Cortex of kidney (tissue), 1 donor: ENCODE measurements at places on chromosomes 2 and 18.

GRCh38 chr2:108640731-108641130, 78.6 kb upstream of the RANBP2 start:
- no peak for DNase-seq

- no peak for DNase-seq
Observed at GRCh38 chr2:165776013-165776412, 18.0 kb downstream of the GALNT3 start.

DNA sequence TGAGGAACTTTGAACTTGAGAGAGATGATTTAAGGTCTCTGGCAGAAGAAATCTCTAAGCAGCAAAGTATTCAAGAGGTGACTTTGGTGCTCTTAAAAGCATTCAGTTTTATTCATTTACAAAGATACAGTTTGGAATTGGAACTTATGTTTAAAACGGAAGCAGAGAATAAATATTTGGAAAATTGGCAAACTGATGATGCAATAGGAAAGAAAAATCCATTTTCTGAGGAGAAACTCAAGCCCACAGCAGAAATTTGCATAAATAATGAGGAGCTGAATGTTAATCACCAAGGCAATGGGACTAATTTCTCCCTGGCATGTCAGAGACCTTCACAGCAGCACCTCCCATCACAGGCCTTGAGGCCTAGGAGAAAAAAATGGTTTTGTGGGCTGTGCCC, 1022.5 kb upstream of the CHAC2 start:
- DNase-seq: no peak

GRCh38 chr2:149192427-149192826, 138.0 kb upstream of the LYPD6 start:
- no peak for DNase-seq

DNA sequence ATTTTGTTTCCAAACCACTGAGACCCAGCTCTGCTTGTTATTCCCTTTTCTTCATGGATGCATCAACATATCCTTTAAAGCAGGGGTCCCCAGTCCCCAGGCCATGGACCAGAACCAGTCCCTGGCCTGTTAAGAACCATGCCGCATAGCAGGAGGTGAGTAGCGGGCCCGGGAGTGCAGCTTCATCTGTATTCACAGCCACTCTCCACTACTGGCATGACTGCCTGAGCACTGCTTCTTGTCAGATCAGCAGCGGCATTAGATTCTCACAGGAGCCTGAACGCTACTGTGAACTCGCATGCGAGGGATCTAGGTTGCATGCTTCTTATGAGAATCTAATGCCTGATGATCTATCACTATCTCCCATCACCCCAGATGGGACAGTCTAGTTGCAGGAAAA, 1.6 kb upstream of the POLI start:
- no peak for DNase-seq
